ENCODE measurements at places on chromosomes 2 and 18.

GRCh38 chr2:193583638-193584400 lies 1389.1 kb upstream of the TMEFF2 start:
- DNase-seq = no peak

DNA sequence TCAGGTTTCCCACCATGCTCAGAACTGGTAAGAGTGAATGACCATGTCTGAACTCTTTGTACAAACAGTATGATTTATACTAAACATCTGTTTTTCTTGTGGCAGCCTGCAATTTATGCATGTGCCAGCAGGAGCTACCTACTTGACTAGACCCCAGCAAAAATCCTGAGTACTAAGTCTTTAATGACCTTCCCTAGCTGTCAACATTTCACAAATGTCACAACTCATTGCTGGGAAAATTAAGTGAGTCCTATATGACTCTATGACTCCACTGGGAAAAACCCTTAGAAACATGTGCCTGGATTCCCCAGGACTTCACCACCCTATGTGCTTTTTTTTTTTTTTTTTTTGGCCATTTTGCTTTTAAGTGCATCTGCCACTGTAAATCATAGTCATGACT lies 1225.8 kb downstream of the SUCLG1 start:
- no peak for DNase-seq

DNA sequence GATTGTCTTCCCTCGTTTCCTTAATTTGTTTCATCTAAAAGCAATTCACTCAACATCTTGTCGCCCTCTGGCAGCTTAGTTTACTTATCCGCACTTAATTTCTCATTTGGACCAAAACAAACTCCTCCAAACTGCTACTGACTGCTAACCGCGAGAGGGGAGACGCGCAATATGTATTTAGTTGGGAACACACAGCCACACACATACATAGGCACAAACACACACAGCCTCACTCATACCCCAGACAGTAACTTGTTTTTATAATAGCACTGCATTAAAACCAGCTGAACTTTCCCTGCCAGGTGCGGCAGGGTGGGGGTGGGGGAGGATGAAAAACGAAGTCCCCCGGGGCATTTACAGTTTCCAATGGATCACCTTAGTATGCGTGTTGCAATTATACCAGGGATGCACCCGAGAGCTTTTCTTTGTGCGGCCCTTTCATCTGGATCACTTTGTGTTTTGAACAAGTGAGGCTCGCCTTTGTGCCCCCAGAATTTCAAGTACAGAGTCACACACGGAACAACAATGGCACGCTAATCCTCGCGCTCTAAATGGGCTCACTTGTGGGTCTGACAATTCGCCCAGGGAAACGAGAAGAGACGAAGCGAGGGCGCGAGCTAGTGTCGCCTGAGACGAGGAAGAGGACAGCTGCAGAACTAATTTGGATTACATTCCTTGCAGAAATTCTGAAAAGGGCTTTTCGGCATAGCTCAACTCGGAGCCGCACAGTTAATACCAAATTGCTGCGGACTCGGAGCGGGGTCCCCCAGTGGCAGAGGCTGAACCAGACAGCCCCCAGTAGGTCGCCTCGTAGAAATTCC lies 2.4 kb downstream of the ERBB4 start:
- DNase-seq = no peak

DNA sequence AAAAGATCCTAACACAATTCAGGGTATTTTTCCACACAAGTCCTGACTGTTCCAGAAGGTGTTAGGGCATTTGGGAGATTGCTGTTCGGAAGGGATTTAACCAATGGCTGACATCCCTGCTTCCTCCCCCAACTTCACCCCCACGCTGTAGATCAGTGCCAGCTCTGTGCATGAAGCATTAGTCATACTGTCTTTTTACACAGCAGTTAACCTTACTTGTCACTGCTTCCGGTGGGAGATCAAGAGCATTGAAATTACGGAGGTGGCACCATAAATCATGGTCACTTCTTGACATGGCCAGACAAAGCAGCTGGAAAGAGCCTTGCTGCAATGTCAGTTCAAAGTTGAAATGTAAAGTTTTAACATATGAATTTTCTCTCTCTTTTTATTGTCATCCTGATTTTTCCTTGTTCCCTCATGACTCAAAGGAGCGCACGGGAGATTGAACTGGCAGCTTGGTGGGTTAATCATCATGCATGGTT lies 70.2 kb downstream of the HRH4 start:
- DNase-seq = no peak

GRCh38 chr2:3168230-3168891 lies 209.3 kb downstream of the EIPR1 start:
- no peak for DNase-seq

- DNase-seq = no peak
Measured at GRCh38 chr18:60506682-60507081, 134.1 kb upstream of the MC4R start.

DNA sequence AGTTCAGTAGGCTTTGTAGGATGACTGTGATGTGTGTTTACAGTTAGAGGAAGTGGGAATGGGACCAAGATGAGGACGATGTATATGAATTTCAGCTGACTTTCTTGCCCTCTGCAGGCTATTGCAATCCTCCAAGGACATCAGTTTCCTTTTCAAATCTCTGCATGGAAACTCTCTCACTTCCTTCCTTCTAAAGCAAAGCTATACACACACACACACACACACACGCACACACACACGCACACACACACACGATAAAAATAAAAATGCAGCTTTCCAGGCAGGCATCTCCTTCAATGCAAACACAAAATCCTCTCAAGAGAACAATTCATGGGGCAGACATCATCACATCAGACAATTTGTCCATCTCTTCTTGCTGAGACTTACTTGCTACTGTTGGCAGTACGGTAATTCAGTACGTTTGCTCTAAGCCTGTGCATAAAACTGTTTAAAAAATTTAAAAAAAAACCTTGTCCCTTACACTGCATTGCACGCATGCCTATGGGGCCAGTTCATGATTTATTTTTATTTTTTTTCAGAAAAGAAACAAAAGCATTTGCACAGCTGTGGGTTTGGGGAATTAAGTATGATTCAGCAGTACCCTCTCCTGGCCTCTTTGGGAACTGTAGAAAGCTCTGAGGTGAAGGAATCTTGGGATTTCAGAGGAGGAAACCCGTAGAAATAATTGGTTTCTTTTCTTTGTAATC lies 27.1 kb upstream of the ICOS start:
- DNase-seq = no peak

DNA sequence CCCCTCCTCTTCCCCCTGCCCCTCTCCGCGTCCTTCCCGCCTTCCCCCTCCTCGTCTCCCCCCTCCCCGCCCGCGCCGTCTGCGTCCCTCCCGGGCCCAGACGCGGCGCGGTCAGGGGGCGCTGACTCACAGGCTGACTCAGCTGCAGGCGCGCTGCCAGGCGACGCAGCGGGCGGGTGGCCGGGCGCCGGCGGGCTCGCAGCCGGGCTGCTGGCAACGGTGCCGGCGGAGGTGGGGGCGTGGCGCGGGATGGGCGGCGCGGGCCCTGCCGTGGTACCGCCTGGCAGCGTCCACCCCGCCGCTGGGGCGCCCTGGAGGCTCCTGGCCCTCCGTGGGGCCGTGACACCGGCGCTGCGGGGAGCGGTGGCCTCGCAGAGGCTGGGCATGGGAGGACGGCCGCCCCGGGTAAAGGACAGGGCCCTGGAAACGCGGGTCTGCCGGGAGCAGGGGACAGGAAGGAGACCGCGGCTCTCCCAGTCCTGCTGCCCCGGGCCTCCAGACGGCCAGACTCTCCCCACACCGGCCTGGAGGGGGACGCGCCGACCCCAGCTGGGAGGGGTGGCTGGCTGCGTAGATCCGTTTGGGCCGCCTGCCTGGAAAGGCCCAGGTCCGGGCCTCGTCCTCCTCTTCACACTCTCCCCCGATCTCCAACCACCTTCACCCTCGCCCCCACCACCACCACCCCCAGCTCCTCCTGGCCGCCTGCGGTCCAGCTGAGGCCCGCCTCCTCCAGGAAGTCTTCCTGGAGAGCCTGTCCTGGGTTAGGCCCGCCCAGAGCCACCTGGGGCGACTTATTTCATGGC lies 10.0 kb upstream of the PROC start:
- DNase-seq = peak; percentile 80

GRCh38 chr18:77090546-77091174 lies 41.9 kb downstream of the MBP start:
- DNase-seq = no peak

DNA sequence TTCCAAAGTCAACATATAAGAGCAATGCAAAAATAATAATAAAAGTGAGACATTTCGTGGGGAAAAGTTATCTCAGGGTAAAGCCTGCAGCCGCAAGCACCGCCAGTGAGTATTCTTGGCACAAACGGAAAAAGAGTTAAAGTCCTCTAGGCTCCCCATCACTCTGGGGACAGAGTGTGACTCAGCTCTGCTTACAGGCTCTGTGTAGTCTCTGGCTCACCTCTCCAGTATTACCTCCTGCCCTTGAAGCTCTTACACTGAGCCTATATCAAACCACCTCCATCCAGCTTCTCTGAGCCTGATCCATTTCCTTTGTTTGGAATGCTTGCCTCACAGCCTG lies 55.5 kb downstream of the MTHFD2 start:
- no peak for DNase-seq

DNA sequence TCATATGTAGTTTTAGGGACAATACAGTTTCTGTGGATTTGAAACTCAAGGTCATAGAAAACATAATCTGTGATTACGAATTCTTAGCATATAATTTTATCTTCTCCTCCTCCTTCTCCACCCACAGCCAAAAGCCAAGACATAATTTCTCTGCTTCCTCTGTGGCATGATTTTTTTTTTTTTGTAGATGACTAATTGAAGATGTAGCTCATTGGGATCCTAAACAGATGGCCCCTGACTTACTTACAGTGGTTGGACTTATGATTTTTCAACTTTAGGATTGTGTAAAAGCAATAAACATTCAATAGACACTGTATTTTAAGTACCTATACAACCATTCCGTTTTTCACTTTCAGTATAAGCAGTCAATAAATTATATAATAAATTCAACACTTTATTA lies 42.3 kb downstream of the FSIP2 start:
- DNase-seq = no peak

- no peak for DNase-seq
Measured at GRCh38 chr2:23350792-23351355, 34.1 kb upstream of the KLHL29 start.

All from activated CD8-positive, alpha-beta T cell treated with anti-CD3 and anti-CD28 coated beads, Interleukin-2, amount 10 ng/mL, durations not matched to agents 7 days and 5 days (primary cell).